Tibial artery (tissue), 4 donors: ENCODE measurements at places on chromosomes 16 and 17.

DNA sequence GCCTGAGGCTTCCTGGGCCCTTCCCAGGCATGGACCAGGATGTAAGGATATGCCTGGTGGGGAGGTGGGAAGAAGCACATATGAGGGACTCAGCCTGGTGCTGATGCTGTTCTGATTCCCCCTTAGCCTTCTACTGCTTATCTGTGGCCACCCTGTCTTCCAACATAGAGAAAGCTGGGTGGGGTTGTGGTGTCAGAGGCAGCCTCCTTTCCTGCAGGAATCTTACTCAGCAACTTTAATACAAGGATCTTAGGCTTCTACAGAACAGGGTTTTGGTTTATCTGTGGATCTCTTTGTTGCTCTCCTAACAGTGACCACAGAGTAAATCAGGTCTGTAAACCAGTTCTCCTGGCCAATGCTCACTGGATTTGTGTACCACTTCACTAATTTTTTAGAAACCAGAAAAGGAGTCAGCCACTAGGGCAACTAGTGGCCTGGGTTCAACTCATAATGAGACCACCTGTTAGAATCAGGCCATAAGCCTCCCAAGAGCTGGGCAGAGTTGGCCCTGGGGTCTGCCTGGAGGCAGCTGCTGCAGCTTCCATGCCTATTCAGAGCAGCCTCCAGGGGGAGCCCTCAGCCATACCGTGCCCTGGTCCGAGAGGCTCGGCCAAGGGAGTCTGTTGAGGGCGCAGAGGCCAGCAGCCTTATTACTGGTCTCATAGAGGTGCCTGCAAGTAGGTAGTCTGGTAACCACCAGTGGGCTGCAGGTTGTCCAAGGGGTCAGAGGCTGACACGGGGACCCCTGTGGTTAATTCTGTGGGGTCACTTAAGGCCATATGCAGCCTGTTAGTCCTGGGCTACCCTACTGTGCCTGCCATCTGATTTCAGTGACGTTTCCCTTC is 7.1 kb downstream of the HAS3 start:
- no peak for DNase-seq

GRCh38 chr16:21069986-21070385 is 80.7 kb downstream of the DNAH3 start:
- DNase-seq: no peak

DNA sequence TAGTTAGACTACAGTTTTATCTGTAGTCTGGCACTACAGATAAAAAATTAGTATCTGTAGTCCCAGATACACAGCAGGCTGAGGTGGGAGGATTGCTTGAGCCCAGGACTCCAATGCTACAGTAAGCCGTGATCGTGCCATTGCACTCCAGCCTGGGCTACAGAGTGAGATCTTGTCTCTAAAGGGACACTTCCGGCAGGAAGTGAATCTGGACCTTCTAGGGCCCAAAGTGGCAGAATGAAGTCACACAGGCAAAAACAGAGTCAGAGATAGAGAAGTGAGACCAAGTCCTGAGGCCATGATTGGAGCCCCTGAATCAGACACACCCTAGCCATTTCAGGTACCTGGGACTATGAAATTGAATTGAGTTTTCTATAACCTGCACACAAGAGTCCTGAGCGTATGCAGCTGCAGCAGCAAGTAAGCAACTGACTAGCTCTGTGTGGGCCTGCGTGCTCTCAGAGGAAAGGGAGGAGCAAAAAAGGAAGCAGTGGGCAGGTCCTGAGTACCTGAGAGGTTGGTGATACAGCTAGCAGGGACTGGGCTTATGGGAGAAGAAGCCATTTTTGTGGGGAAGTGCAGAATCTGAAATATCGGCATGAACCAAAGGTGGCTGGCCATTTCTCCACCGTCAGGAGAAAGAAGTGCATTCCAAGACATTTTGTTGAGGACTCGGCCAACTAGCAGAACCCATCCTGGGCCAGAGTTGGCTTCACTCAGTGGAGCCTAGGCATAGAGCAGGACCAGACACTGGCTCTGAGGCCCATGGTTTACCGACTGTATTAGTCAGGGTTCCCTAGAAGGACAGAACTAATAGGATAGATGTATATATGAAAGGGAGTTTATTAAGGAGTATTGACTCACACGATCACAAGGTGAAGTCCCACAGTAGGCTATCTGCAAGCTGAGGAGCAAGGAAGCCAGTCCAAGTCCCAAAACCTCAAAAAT is 27.2 kb upstream of the BRD7 start:
- DNase-seq: no peak

- peak; percentile 73 for DNase-seq
These were observed 4.3 kb downstream of the SLC16A3 start for GRCh38 chr17:82232876-82233785.

DNA sequence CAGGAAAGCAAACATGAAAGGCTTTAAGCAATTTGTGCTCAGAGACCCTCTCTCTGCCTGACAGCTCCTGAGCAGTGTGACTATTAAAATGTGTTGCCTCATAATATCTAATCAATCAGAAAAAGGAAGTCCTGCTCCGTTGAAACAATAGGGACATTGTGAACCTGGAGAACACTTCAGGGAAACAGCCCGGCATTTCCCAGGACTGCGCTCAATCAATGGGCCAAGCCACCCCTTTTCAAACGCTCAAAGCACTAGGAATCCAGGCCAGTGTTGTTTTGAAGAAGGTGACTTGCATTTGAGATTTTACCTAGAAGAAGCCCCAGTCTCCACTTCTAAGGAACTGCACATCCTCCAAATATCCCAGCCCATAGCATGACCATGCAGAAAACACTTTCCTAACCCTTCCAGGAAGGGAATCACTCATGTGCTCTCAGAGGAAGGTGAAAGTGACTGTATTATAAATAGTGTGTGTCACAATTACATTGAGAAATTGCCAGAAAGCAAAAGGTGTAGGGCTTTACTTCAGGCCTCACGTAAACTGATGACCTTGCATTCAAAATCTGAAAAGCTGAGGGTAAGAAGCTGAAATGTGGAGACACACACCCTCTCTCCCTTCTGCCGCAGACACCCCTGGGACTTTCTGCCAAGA is 19.4 kb downstream of the CDRT4 start:
- DNase-seq: no peak

DNA sequence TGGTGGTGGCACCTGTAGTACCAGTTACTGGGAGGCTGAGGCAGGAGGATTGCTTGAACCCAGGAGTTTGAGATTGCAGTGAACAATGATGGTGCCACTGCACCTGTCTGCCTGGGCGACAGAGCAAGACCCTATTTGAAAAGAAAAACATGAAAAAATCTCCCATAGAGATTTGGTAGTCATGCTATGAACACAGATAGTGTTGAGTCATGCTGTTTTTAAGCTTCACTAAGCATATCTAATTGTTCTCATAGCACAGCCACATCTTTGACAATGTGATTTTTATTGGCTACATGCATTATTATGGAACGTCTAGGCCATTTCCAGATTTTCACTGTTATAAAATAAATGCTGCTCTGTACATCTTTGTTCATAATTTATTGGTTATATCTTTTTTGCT is 6.0 kb downstream of the IL34 start:
- no peak for DNase-seq

DNA sequence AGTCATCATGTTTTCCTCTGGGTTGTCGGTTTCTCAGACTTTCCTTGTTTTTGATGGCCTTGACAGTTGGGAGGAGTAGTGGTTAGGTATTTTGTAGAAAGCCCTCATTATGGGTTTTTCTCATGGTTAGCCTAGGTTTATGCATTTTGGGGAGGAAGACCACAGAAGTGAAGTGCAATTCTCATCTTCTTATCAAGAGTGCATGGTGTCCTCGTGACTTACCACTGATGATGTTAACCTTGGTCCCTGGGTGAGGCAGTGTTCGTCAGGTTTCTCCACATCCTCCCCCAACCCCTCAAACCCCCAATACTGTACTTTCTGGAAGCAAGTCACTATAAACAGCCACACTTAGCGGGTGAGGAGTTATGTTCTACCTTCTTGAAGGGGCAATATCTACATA is 42.3 kb downstream of the BPTF start:
- DNase-seq: no peak

DNA sequence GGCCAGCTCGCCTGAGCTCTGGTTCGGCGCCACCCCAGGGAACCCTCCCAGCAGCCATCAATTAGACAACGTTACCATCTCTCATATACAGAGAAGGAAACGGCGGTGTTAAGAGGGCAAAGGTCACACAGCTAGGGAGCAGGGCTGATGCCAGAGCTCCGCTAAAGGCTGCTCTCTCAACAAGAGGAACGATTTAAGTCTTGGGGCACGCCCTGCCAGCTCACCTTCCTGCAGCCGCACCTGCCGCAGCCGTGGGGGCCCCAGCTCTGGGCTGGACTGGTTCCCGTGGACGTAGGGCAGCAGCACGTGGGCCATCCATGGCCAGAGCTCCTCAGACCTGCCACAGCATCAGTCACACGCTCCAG is 43.5 kb downstream of the PKD1 start:
- no peak for DNase-seq

- no peak for DNase-seq
These were observed 9.7 kb downstream of the SPNS3 start for GRCh38 chr17:4443476-4443875.

GRCh38 chr17:14805348-14805747 is 459.8 kb downstream of the PMP22 start:
- DNase-seq: no peak

DNA sequence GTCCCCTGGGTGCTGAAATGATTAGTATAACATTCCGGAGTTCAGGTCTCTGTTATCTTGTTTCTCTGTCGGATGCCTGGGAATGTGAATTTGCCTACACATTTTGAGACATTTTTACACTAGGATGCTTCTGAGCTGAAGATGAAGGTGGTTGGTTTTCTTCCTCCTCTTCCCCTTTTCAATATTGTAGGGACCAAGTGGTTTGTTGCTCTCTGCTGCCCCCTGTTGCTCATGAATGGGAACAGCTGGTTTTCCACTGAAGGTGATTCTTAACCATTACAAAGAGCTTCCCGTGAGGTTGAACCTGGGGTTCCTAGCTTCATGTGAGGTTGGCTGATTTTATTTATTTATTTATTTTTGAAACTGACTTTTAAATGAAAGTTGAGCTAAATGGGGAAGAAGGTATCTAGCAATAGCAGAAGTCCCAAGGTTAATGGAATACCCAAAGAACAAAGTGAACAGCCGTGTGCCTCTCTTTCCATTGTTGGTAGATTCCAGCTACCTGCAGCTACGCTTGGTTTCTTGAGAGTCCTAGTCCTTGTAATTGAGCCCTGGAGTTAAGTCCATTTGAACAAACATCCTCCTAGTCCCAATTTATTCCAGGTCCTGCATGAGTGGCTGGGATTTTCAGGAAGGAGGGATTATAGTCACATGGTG is 983.9 kb upstream of the EEF2KMT start:
- no peak for DNase-seq

GRCh38 chr17:1943436-1943831 is 81.7 kb downstream of the RTN4RL1 start:
- DNase-seq: no peak

- DNase-seq: peak; percentile 95
These were observed 48.7 kb upstream of the WSB1 start for GRCh38 chr17:27245230-27245696.

- no peak for DNase-seq
These were observed 105.1 kb upstream of the KCNJ16 start for GRCh38 chr17:69969897-69970296.

DNA sequence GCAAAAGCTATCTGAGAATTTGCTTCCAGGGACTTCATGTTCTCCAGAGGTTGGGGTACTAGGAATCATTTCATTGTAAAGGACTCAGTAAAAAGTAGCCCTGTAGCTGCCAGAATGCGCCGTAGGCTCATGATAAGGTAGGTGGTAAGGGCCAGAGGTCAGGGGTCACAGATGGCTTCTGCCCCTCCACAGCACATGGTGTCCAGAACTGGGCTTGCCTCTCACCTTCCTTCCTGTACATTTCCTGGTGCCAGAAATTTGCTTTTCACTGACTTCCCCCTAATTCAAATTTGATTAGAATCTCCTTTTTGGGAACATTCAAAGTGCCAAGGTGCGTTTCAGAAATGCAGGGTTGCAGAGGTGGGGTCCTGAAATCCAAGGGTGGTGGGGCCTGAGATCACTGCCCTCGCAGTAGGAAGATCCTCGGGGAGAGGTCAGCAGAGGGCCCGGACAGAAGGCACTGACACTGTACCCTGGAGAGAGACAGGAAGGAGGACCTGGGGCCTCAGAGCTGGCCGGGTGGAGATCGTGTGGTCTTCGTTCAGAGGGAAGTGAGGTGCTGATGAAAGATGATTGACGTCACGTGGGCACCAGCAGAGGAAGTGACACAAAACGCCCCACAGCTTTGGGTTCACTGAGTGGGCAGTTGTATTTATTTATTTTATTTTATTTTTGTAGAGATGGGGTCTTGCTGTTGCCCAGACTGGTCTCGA is 25.5 kb upstream of the METRNL start:
- peak; percentile 64 for DNase-seq

DNA sequence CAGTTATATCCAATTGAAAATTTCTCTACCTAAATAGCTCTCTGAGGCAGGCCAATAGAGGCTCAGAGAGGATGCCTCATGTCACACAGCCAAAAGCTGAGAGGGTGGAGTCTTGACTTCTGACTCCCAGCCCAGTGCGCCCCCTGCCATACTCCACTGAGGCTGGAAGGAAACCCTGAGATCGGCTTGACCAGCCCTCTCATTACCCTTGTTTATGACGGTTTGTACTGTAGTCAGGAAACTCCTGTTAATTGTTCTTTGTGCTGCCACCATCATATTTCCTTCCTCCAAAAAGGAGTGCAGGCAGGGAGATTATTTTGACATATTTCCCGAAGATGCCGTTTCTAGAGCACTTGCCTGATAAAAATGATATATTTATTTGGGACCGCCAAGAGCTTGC is 107.9 kb downstream of the AIPL1 start:
- DNase-seq: no peak

GRCh38 chr17:50570528-50570927 is 10.0 kb downstream of the CACNA1G start:
- DNase-seq: no peak

DNA sequence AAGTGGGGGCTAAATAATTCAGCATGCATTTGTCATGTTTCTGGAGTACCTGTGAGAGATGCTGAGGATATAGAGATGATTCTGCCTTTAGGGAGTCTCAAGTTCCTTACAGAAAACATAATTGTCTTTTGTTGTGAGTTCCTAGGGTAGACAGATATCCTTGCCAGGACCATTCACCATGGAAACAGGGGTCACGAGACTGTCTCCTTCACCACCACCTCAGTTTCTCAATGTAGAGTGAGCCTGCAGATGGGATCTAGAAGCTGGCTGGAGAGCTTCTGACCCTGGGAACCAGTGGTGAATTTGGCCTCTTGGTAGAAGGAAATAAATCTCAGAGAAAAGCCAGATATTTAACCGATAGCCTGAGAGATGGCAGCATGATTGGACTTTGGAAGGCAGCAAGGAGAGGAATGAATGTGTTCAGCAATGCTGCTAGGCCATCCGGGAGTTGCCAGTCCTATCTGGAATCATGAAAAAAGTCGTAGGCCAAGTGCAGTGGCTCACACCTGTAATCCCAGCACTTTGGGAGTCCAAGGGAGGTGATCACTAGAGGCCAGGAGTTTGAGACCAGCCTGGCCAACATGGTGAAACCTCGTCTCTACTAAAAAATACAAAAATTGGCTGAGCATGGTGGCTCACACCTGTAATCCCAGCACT is 7.4 kb upstream of the HDAC5 start:
- DNase-seq: no peak
